ENCODE measurements at places on chromosomes 16 and 17. TPM values are rescaled to one million over a fixed set of nuclear protein-coding genes. Genes with fewer than 3 reads are reported as not detected.

The CD300E gene
- not detected for total RNA-seq

The SEC14L5 gene
- total RNA-seq, result not detected

The CYGB gene
- total RNA-seq, result 0.40 TPM

The TAC4 gene
- not detected for total RNA-seq

The GCGR gene
- not detected for total RNA-seq

The GRB7 gene
- total RNA-seq, result not detected

The CBX8 gene
- 1.4 TPM for total RNA-seq

The STAC2 gene
- total RNA-seq, result not detected

The ANKFN1 gene
- 0.42 TPM for total RNA-seq

The COPZ2 gene
- total RNA-seq, result 7.4 TPM

The CACNA1H gene
- 0.07 TPM for total RNA-seq

The CD300A gene
- not detected for total RNA-seq

The NGFR gene
- 0.07 TPM for total RNA-seq

The DOC2B gene
- total RNA-seq, result 0.07 TPM

The TMC5 gene
- not detected for total RNA-seq

The GP1BA gene
- total RNA-seq, result not detected

The BCAR1 gene
- total RNA-seq, result 122 TPM

The SLC38A8 gene
- not detected for total RNA-seq

The SMURF2 gene
- 322 TPM for total RNA-seq

The TTLL6 gene
- total RNA-seq, result not detected

The ELMO3 gene
- total RNA-seq, result 0.53 TPM

The CACNG3 gene
- total RNA-seq, result not detected

The CHST4 gene
- total RNA-seq, result not detected

The WFDC1 gene
- total RNA-seq, result not detected

The HCRT gene
- not detected for total RNA-seq

The C1QL1 gene
- 0.20 TPM for total RNA-seq

The CCL11 gene
- not detected for total RNA-seq

The CES1 gene
- total RNA-seq, result 0.13 TPM

The RUNDC3A gene
- 0.07 TPM for total RNA-seq

The CCL14 gene
- 21.8 TPM for total RNA-seq

The KRT14 gene
- total RNA-seq, result 0.18 TPM

The DPEP3 gene
- total RNA-seq, result not detected

The MGRN1 gene
- 24.4 TPM for total RNA-seq

The BAIAP3 gene
- total RNA-seq, result 0.46 TPM

The ITGB3 gene
- total RNA-seq, result 96.8 TPM

The RPL26 gene
- 3,763 TPM for total RNA-seq

The DHRS7C gene
- not detected for total RNA-seq

The TXNDC17 gene
- 94.6 TPM for total RNA-seq

The HBA2 gene
- not detected for total RNA-seq

The CACNG4 gene
- not detected for total RNA-seq

The SEPTIN12 gene
- total RNA-seq, result not detected
